ENCODE measurements at places on chromosomes 4 and X.
A peak's percentile ranks its signal among the peaks of the same experiment; 100 is the strongest.

DNA sequence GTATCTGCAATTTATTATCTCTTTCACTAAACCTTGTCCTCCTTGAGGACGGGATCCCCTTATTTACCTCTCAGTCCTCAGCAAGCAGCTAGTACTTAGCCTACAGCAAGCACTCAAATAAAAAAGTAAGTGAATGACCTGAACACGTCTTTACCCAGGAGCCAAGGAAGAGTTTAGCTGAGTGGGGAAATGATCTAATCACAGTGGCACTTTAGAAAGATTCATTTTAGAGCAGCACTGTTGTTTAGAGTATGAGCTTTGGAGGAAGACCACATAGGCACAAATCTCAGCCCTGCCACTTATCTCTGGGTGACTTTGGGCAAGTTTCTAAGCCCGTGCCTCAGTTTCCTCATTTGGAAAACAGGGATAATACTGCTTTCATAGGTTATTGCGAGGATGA, 2.7 kb downstream of the FAM120C start:
- DNase-seq, result no peak

DNA sequence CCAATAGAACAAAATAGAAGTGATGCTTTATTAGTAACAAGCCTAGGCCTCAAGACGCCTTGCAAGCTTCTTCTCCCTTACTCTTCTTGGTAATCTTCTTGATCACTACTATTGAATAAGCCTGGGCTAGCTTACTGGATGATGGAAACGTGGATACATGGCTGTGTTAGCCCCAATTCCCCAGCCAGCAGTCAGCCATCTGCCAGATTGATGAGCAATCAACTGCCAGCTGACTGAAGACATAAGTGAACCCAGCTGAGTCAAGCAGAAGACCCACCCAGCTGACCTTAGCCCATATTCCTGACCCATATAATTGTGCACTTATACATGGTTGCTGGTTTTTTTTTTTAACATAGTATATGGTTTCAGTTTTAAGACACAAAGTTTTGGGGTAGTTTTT, 130.4 kb downstream of the DHX15 start:
- no peak for DNase-seq

DNA sequence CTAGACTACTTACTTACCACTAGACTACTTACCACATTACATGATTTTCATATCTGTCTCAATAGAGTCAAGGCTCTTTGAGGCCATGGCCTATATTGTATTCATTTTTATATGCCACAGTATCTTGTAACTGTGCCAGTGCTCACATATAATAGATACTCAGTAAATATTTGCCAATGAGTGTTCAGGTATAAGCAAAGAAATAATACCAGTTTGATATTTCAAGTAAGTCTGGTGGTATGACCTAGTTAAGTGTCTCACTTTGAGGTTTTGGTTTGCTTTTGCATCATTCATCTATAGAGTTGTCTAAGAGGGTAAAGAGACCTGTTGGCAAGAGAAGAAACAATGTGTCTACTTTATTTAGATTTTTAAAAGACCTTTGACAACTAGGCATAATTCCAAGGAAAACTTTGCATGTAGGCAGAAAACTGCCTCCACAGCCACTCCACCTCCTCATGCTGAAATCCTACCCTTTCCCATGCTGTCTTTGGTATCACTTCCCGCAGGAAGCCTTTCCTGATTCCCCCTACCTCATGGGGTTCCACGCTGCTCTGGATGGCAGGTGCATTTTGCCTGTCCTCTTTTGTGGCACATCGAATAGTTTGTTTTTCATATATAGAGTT, 91.3 kb upstream of the KLHL13 start:
- DNase-seq, result no peak

DNA sequence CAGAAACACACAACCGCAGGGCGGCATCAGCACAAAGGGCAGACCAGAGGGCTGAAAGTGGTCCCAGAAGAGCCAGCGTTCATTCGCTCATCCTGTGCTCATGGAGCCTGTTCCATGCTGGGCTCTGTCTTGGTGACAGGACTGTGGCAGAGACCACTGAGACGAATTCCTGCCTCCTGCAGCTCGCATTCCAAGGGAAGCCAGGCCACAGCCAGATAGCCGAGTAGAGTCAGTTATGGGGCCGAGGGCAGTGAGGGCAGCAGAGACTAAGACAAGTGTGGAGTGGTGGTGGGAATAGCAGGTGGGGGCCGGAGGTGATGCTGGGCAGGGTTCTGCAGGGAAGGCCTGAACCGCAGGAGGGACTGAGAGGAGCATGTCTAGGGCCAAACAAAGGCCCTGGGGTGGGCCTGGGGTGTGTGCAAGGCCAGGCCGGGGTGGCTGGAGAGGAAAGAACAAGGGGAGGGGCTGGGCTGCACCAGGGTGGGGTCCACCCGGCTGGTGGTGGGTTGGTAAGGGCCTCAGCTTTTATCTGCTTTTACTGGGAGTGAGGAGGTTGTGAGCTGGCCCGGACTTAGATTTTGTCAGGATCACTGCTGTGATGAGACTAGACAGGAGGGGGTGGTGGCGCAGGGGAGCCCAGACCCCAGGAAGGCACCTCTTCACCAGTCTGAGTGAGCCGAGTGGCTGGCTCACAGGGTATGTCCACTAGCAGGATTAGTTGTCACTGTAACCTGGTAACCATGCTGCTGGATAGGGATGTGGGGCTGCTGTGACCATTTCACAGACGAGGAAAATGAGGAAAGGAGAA, 6.3 kb downstream of the PSAPL1 start:
- no peak for DNase-seq

GRCh38 chr4:189497996-189498395, 442.7 kb upstream of the FRG1 start:
- no peak for DNase-seq

GRCh38 chrX:104113222-104113965, 1.1 kb downstream of the ZCCHC18 start:
- DNase-seq, result peak; percentile 27

DNA sequence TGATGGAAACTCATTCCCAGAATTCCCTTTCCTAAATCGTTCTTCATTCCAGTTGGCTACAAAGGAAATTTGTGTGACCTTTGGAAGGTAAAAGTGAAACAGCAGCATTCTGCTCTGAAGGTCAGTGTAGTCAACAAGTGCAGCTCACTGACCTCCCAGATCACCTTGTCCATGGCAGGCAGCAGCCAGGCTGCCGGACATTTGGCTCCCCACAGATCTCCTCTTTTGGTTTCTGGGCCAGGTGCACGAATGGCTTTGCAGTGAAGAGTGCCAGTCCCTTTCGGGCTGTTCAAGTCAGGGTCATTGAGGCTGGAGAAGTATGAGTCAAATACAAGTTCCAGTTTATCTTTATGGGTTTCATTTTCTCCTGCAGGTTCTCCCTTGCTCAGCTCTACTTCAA, 14.3 kb downstream of the GPRIN3 start:
- DNase-seq, result no peak

DNA sequence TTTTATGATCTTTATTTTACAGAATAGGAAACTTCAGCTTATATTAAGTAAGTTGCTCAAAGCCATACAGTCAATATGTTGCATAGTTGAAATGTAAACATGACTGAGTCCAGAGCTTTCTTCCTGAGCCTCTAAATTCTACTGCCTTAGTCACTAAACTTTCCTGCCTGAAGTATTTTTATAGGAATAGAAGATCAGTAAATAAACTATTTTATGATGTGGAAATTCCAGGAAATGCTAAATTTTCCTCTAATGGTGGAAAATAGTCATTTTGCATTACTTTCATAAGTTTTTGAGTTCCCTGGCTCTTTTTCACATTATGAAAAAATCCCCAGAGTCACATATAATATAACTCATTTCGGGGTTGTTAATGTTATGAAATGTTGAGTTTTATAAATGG, 182.8 kb downstream of the BANK1 start:
- DNase-seq, result no peak

GRCh38 chr4:150242820-150243458, 164.7 kb downstream of the DCLK2 start:
- no peak for DNase-seq

GRCh38 chr4:47349326-47349725, 114.2 kb downstream of the COMMD8 start:
- DNase-seq, result no peak

DNA sequence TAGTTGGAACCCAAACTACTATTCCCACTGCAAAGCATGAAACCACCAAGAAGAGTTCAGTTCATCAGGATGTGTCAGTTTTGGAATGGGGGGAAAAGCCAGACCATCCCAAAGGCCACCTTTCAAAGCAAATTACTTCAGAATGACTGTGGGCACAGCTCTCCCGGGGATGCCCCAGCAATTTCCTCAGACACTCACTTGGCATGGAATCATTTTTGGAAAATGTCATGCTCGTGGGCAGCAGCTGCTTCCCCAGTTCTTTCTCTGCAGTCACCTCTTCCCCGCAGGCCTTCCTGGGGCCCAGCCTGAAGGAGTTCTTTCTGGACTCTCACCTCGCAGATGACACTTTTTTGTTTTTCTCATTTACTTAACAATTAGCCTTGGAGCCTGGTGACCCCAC, 350.3 kb downstream of the NR3C2 start:
- DNase-seq, result no peak

GRCh38 chr4:85061974-85062373, 95.5 kb upstream of the WDFY3 start:
- DNase-seq, result no peak

Data from T follicular helper cell (primary cell).